ENCODE measurements at places on chromosomes 2 and 18.

DNA sequence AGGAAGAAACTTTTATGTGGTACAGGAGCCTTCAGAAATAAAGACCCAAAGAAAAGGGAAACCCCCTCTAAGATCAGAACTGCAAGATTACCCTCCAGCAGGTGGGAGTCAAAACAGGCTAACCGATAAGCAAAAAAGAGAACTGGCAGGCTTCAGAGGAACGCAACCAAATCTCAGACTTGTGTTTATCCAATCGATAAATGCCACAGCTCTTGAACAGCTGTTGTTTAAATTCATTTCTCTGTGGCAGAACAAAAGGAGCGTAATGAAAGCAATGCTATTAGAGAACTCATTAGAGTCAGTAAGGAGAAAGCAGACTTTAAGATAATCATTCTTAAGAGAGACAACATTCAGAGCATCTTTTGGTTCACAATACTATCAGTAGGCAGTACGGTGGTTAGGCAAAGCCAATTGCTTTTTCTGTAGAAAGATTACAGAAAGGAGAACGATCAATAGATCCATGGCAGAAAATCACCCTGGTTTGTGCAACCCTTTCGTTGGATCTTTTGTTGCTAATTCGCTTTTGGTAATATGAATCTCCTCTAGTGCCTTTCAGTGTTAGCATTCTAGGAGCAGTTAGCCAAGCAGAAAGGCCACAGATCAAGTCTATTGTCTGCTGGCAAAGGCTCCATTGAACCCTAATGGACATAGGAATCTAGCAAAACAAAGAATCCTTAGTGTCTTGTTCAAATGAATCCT lies 476.4 kb upstream of the CHST9 start:
- no peak for DNase-seq

GRCh38 chr2:198161151-198161550 lies 356.8 kb downstream of the PLCL1 start:
- DNase-seq: no peak

DNA sequence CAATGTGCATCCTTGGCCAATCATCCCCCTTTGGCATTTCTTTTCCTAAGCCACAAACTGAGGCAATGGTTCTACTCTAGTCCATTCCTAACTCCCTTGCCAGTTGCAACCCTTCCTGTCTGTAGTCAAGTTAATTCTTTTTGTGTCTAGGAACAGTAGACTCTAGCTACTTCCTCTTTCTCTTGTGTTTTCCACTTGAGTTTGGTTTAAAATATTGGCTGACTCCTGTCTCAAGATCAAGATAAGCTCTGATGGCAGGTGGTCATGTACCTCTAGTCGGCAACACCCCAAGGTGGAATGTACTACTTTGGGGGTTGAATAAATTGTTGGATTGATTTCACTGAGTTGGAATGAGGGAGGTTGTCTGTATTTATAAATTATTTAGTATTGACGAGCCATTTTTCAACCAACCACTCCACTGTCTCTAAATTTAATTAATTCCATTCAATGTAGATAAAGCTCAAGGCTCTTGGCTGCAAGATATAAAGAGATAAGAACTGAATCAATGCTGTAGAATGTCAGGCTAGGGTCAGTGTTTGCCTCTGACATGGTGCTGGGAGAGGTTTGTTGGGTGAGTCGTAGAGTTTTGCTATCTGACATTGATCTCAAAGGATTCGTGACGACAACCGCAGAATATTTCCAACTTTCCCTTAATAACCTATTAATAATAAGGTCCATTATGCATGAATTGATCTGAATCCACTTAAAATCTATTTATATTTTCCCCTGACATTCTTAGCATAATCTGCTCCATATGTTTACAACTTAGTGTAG lies 188.7 kb upstream of the APCDD1 start:
- DNase-seq: no peak

DNA sequence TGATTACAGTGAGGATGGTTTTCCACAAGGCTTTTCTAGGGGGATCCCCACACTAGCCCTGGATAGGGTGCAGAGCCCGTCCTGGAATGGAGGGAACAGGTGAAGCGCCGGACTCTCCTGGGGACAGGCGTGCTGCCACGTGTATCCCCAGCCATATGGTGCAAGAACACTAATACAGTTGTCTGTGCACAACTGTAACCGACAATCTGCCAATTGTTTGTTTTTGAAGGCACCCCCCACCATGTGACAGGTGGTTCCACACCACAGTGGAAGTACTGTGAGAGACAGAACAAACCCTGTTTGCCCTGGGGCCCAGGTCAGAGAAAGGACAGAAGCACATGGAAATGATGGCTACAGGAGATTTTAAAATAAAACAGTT lies 52.9 kb downstream of the MYCN start:
- no peak for DNase-seq

GRCh38 chr2:48471048-48471474 lies 58.9 kb upstream of the STON1 start:
- DNase-seq: no peak

- no peak for DNase-seq
Measured at GRCh38 chr18:35585608-35586007, 4.1 kb downstream of the GALNT1 start.

- DNase-seq: no peak
Measured at GRCh38 chr2:138496096-138496651, 5.4 kb upstream of the SPOPL start.

DNA sequence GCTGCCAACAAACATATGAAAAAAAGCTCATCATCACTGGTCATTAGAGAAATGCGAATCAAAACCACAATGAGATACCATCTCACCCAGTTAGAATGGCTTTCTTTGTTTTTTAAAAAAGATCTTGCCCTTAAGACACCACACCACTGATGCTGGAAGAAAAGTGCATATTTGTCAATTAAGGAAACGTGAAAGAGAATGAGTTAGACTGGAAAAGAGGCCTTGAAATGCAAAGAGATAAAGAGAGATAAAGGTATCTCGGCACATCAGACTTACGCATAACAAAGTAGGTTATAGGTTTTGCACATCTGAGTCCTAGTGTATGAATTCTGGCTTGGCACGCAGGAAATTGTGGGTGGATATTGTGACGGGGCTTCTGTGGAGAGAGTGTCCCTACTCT lies 149.5 kb downstream of the MTX2 start:
- DNase-seq: no peak

- DNase-seq: no peak
Measured at GRCh38 chr18:72995558-72995957, 127.8 kb upstream of the NETO1 start.

GRCh38 chr2:51720826-51721225 lies 688.9 kb upstream of the NRXN1 start:
- no peak for DNase-seq

- DNase-seq: no peak
Measured at GRCh38 chr2:190575263-190575662, 40.7 kb upstream of the NEMP2 start.

GRCh38 chr2:44979581-44979980 lies 29.7 kb downstream of the SIX2 start:
- DNase-seq: no peak

DNA sequence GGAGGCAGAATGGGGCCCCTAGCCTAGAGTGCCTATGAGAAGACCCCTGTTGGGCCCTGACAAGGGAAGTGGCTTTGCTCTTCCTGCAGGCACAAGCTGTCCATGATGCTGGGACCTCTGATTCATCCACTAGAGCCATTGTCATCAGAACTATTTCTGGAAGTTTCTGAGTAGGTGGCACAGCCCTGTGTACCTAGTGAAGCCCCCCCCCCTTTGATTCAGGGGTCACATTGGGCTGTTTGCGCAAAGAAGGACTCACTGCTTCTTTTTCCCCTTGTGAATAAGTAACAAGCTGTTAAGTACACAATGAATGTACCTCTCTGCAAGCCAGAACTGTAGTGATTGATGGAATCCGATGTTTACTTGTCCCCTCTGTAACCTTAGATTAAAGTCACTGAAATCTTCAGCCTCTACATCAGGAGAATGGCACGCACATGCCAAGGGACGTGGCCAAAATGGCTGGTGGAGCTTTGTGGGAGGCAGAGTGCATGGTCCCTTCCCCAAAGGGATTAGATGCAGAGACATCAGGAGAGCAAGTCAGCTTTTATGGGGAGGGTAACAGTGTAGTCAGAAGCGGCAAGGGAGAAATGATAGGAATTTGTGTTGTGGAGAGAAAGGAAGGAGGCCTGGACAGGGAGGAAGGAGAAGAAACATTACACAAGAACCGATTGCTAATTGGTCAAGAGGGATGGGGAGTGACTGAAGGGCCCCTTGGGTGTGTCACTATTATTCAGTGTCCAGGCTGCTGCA lies 267.6 kb upstream of the RAB12 start:
- no peak for DNase-seq

DNA sequence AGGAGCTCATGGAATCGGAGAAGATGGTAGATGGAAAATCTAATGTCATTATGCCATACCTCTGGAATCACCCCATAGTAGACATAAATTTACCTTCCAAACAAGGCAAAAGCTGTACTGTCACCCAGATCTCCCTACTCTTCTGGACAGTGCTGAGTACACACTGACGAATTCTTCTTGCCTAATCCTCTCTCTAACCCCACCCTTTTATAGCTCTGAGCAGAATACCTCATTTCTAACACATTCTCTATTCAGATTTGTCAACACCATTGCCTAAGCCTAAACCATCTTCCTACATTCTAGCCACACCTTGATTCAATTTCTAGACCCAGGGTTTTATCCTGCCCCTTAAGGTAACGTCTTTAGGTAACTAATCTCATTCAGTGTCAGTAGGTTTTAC lies 321.0 kb upstream of the NRP2 start:
- no peak for DNase-seq

GRCh38 chr2:173493874-173494273 lies 139.2 kb downstream of the CDCA7 start:
- no peak for DNase-seq

GRCh38 chr2:152437276-152438108 lies 102.5 kb downstream of the FMNL2 start:
- DNase-seq: no peak

DNA sequence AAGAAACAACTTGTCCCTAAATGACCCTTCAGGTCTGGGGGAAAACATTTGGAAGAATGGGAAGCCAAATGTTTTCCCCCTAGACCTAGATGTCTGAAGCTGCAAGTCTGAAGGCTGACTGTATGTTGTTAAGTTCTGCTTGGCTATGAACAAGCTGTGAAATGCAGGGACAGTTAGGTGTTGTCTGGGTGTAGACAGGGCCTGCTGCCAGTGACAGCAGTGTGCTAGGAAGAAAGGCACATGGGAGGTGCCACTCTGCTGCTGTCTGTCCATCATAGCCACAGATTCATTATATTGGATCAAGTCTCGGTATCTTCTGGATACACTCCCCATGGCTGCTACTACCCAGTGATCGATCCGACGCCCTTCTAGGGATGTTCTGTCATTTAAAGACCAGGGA lies 265.9 kb upstream of the PXDN start:
- DNase-seq: no peak

GRCh38 chr2:231565887-231566594 lies 26.6 kb upstream of the TEX44 start:
- DNase-seq: no peak

DNA sequence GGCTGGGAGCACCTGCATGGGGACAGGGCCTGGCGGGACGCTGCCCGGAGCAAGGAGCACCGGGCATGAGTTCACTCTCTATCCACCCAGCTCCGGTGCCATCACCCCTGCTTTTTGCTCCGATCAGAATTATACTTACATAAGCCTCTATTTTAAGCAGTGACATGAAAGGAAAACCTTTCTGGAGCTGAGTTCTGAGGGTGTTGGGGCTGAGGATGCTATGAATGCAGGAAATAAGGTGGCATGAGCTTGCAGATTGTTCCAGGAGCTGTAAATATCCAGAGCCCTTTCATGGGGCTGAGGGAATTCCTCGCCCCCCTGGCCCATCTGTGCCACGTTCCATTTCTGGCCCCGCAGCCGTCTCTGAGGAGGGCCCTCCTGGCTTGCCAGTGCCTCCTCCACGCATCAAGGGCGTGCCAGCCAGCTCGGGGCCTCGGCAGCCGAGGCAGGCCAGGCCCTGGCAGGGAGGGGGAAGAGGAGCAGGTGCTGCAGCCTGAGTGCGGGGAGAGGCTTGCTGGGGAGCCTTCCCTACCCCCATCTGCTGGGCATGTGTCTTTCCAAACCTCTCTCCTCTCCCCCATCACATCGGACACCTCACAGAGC lies 91.7 kb upstream of the MCFD2 start:
- no peak for DNase-seq

DNA sequence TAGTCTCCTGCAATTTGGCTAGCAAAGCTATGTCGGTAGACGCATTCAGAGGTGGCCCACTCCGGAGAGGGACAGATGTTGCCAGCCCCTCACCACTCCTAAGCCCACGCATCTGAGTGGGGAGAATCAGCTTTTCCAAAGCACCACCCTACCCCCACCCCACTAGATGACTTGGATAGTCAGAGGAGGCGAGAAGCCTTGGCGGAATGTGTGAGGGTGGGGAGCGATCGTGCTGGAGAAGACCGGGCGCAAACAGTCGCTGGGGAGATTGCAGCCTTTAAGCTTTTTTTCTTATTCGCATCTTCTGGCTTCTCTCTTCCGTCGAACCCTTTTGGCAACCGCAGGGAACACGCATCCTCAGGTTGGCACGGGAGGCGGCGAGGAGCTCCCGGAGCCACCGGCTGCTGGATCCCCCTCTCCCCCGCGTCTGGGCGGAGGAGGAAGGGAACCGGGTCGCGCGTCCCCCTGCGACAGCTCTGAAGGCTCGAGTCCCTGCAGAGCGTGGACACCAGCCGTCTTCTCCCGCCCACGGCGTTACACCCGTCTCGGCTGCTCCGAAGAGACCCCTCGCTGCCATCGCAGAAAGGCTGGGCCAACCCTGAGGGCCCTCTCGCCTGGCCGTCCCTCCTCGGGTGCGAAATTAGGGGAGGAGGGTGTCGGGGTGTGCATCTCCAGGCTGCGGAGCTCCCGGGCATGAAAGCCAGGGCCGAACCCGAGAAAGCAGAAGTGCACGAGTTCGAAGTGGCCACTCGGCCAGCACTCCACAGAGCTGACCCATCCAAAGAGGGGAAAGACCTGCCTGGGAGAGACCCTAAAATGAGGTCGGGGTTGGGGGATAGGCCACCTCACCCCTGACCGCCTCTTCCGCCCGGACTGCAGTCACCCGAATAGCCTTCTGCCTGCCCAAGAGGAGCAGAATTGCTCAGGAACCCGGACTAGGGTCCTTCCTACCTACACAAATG lies 12.2 kb downstream of the EVX2 start:
- no peak for DNase-seq

- DNase-seq: peak; percentile 85
Measured at GRCh38 chr2:172427256-172427989, at the start of gene ITGA6. Gene ITGA6, plus strand, starts transcription at chr2:172427586.

DNA sequence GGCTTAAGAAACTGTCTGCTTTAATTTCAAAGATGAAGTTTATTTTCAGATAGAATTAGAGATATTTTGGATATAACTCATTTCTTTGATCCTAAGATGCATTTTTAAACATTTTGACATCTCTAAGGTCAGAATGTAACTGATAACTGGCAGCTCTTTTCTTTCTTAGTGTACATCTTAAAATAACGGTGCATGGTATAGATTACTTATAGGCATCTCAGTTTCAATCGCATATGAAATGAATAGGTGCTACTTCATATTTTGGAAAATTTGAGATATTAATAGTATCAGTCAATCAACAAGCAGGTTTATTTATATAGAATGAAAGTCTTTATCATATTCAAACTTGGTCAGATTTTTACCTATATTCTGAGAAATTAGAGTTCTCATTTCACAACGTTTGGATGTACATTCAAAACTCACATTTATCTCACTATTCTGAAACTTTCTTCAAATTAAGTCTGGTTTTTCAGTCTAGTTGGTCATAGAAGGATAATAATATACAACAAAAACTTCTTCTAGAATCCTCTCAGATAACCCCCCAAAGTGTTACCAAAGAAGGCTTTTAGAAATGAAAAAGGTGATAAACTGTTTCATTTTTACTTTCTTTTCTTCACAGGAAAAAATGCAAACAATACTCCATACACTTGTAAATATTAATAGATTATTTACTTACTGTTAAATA lies 122.8 kb upstream of the WDSUB1 start:
- no peak for DNase-seq

GRCh38 chr18:22703883-22704585 lies 229.1 kb upstream of the RBBP8 start:
- no peak for DNase-seq

All from RWPE2 (cell line).